ENCODE measurements at places on chromosomes 7 and 10.

DNA sequence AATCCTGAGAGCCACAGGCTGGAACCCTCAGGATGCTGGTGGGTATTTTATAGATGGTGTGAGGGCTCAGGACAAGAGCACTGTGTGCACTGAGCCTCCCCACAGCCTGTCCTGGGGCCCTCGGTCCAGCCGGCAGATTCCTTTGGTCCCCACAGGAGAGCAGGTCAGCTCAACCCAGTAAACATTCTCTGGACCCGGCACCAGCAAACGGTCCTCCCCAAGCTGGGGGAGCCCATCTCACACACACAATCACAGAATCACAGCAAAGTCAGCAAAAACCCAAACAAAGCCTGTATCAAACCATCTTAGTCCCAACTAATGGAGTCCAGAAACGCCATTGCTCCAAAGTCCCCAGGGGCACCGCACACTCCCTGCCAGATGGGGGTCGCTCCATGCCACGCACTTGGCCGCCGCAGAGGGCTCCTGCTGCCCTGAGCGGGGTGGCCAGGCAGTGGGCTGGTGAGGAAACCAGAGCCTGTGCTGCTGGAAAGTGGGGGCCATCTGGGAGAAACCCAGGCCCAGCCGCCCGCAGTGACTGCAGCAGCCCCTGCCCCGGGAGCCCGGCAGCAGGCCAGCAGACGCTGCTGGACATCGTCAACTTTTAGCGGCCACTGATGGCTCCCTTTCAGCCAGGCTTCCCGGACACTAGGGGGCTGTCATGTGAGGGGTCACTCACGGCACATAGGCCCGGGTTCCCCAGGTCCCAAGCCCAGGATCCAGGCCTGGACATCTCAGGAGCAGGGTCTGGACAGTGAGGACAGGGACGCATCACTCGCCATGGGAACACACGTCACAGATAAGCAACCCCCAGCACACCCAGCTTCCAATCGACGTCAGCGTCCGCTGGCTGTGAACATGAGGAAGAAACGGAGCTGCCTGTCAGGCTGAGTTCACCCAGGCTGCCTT, 52.6 kb downstream of the DPYSL4 start:
- DNase-seq = no peak

DNA sequence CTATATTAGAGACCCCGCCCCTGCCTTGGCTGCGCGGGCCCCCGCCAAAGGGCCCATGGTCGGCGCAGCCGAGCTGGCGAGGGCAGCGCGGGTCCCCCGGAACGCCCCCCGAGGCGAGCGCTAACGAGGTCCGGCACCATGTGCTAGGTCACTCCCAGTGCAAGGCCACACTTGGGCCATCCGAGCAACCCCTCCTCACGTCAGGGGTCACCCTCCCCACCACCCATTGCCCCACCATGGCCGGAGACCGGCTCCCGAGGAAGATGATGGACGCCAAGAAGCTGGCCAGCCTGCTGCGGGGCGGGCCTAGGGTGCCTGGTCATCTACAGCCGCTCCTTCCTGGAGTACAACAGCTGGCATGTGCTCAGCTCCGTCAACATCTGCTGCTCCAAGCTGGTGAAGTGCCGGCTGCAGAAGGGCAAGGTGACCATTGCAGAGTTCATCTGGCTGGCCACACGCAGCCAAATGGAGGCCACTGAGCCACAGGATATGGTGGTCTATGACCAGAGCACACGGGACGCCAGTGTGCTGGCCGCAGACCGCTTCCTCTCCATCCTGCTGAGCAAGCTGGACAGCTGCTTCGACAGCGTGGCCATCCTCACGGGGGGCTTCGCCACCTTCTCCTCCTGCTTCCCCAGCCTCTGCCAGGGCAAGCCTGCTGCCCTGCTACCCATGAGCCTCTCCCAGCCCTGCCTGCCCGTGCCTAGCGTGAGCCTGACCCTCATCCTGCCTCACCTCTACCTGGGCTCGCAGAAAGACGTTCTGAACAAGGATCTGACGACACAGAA, 12.4 kb upstream of the SEC24C start:
- no peak for DNase-seq

GRCh38 chr10:92719991-92720830, 30.5 kb downstream of the HHEX start:
- no peak for DNase-seq

DNA sequence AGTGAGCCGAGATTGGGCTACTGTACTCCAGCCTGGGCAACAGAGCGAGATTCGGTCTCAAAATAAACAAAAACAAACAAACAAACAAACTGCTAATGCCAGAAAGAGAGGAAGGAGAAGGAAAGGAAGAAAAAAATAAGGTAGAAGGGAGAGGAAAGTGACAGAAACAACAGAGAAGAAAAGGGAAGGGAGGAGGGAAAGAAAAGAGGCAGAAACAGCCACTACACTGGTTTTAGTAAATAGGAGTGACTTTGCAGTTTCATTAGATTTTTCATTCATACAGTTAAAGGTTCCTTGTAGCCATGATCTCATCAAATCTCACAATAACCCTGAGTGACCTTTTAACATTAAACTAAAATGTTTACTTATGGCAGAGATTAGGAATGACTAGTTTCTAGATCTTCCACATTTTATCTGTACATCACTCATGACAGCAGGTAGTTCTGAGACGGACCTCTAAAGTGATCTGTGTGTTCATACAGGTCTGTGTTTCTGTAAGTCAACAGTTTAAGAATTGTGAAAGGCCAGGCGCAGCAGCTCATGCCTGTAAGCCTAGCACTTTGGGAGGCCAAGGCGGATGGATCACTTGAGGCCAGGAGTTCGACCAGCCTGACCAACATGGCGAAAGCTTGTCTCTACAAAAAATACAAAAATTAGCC, 191.3 kb upstream of the KLF14 start:
- DNase-seq = no peak

DNA sequence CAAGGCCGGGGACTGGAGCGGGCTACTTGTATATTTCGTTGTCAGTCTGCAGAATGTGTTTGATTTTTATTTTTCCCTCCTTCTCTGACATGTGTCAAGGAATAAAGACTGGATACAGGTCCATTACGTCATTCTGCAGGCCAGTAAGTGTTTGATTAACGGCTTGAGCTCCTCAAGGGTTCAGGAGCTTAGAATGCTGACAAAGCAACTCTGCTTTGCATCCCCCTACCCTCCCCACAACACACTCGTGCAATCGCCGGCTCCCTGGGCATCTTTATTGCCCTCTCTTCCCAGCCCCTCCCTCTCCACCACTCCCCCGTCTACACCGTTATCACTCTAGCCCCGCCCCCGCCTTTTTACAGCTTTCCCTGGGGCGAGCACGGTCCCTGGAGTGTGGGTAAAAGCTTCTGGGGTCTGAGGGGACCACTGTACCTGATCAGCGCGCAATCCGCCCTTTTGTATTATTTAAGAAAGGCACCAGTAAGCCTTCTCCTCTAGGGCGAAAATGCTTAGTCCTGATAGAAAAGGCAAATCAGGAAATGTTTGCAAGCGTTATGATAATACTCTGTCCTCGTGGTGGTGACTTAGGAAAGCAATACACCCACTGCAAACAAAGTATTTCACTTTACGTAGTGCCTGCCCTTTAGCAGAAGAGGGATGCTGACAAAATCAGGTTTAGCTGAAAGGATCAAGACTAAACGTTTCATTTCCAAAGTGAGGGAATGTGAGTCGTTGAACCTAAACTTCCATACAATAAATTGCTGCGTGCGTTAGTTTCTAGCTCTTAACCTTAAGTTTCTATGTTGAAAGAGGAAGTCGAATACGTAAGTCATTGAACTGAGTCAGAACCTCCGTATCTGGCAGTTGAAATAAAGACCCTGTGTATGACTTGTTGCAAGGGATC, 1.4 kb upstream of the CREB5 start:
- DNase-seq = no peak

DNA sequence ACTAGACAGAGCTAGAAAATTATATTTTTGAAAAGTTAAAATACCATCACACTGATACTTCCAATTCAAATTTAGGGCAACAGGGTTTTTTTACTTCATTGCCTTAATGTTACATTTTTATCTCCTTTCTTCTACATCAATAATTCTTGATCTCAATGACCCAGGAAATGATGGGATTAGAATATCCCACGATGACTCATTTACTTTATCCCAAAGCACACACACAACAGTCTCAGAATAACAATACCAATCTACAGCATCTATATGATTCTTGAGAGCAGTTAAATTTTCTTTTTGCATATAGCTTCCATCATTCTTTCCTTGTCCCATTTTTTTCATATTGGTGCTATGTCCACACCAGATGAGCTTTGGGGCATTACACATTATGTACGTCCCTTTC, 98.4 kb upstream of the EEPD1 start:
- DNase-seq = no peak

DNA sequence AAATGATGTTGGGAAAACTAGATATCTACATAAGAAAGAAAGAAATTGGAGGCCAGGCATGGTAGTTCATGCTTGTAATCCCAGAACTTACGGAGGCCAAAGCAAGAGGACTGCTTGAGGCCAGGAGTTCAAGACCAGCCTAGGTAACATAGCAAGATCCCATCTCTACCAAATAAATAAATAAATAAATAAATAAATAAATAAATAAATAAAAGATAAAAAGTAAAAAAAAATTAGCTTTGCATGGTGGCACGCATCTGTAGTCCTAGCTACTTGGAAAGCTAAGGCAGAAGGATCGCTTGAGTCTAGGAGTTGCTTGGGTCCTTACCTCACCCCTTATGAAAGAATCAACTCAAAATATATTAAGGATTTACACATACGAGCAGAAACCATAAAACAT, 193.5 kb upstream of the NOBOX start:
- DNase-seq = no peak

GRCh38 chr10:77949167-77949566, 22.6 kb upstream of the DLG5 start:
- no peak for DNase-seq

GRCh38 chr10:102508506-102508905, 4.7 kb downstream of the SUFU start:
- DNase-seq = no peak

DNA sequence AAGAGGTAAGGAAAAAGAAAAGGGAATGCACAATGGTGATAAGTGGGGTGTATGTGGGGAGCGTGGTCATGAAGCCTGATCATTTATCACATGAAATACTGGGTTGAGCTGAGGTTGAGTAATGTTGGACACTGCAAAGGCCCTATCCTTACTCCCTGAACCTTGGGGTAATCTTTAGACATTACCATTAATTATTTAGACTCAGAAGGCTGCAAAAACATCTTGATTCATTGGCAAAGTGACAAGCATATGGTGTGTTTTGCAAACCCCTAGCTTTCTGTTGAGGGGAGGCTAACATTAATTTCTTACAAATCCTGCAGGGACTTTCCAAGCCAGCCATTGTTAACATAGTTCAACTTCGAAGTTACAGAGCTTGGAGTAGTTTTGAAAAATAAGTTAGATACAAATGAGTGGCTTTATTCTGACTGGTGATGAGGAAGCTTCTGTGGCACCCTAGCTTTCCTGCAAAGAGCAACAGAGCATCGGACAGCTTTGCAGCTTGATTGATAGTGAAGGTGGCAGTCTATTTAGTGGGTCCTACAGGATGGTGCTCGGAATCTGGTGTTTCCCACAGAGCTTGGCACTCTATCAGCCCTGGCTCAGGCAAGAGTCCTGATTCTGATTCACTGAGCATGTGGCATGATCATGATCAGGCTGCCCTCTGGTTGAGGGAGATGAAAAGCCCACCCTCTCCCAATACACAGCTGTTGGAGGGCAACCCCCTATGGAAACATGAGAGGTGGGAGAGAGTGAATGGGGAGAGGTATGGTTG, 153.7 kb upstream of the NPVF start:
- no peak for DNase-seq

- no peak for DNase-seq
Measured at GRCh38 chr10:18345308-18345707, 205.1 kb downstream of the CACNB2 start.

GRCh38 chr7:136146925-136147324, 169.8 kb upstream of the MTPN start:
- no peak for DNase-seq

GRCh38 chr10:124578231-124579010, 116.8 kb downstream of the LHPP start:
- no peak for DNase-seq
